ENCODE measurements at places on chromosomes 12 and 14. TPM values are rescaled to one million over a fixed set of nuclear protein-coding genes. Genes with fewer than 3 reads are reported as not detected.

DNA sequence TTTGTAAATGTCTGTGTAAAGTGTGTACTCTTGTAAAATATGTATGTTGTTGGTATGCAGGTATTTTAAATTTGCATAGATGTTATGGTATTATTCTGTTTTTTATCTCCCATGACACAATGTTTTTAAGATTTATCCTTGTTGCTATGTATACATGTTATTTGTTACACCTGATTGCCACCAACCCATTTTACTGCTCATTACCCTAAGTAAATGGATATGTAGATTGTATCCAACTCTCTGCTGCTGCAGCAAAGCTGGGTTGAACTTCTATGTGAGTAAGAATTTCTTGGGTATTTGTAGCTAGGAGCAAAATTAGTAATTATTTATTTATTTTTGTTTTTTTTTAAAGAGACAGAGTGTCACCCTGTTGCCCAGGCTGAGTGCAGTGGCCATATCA is 6.2 kb downstream of the APAF1 start:
- no peak for DNase-seq

- DNase-seq: no peak
These were observed 39.7 kb upstream of the PARP11 start for GRCh38 chr12:3912863-3913262.

DNA sequence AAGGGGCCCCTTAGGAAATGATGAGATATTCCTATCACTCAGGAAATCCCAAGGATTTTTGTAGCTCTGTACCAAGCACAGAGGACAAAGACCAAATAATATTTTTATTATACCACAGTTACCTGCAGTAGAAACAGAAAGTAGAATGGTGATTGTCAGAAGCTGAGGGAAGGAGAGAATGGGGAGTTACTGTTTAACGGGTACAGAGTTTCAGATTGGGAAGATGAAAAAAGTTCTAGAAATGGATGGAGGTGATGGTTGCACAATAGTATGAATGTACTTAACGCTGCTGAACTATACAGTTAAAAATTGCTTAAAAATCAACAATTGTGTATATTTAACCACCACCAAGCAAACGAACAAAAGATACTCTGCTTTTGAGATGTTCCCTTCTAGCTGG is 24.1 kb downstream of the FLVCR2 start:
- no peak for DNase-seq

The AQP6 gene
- not detected for total RNA-seq

DNA sequence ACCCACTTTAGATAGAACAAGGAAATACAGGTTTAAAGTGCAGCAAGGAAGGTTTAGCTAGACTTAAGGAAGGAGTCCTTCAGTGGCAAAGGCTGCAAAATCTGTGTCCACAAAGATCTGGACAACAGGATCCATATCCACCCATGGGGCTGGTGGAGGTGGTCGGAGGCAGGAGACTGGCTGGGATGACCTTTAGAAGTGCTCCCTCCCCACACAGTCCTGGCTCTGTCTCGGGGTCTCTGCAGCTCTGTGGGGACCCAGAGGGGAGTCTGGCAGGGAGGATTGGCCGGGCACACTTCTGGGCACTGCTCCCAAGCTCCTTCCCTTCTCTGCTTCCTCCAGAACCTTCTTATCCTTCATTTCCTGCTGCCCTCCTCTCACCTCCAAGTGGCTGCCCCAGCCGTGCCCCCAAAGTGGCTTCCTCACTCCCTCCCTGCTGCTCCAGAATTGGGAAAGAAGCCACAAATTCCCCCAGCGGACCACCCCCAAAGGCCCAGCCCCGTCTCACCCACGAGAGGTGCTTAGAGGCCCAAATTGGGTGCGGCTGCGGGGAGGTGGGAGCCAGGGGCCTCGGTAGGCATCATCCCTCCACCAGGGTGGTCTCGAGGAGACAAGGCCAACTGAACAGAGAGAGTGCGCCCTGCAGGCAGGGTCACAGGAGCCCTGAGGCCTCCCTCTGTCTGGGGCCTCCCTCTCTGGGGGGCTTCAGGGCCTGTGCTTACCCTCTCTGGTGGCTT is 21.9 kb upstream of the PGF start:
- DNase-seq: no peak

DNA sequence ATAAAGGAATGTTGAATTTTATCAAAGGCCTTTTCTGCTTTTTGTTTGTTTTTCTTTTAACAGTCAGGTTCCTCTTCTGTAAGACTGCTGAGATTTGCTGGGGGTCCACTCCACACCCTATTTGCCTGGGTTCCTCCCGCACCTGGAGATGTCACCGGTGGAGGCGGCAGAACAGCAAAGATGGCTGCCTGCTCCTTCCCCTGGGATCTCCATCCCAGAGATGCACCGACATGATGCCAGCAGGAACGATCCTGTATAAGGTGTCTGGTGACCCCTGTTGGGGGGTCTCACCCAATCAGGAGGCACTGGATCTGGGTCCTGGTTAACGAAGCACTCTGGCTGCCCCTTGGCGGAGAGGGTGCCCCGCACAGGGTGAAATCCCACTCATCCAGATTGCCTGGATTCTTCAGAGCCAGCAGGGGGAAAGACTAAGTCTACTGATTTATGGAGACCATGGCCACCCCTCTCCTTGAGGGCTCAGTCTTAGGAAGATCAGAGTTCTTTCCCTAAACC is 244.0 kb upstream of the MDGA2 start:
- no peak for DNase-seq

DNA sequence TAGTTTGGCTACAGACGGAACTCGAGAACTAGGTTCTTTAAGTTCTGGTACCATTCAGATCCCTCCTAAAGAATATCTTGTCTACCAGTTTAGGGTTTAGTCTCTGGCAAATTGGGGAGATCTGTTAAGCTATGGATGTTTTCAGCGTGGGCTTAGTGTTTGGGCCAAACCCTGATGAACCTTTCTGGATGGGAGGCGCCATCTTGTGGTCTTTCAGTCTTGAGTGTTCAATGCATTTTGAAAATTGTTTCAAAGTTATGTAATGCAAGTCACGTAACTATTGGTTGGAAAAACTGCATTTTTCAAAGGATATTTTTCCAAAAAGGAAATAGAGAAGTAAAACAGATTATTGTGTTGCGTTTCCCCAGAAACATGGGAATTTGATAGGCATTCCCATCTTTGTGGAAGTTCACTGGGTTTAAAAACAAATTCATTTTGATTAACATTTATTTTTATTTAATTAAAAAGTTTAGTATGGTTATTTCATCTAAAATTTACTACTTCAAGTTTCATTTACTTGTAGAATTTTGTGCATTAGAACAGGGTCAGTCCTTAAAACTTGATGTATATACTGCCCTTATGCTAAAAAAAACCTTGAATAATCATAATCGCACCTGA is 169.0 kb downstream of the PRIMA1 start:
- peak; percentile 69 for DNase-seq

- DNase-seq: no peak
These were observed 91.3 kb downstream of the NINJ2 start for GRCh38 chr12:571795-572531.

The CLEC7A gene
- total RNA-seq: not detected

GRCh38 chr14:94342334-94342934 is 19.3 kb upstream of the SERPINA6 start:
- peak; percentile 37 for DNase-seq

Measured in activated CD4-positive, alpha-beta T cell treated with anti-CD3 and anti-CD28 coated beads, Interleukin-2, amount 10 ng/mL, durations not matched to agents 24 days and 14 days (primary cell).